ENCODE measurements at places on chromosomes 2 and 18.
A peak's percentile ranks its signal among the peaks of the same experiment; 100 is the strongest.

- DNase-seq, result no peak
Observed at GRCh38 chr2:100875516-100876230, 55.7 kb downstream of the NPAS2 start.

GRCh38 chr2:63853527-63854310, 12.0 kb downstream of the UGP2 start:
- no peak for DNase-seq

- no peak for DNase-seq
Observed at GRCh38 chr2:172937884-172938712, 137.5 kb upstream of the MAP3K20 start.

- DNase-seq, result no peak
Observed at GRCh38 chr2:167925758-167926157, 321.6 kb downstream of the STK39 start.

DNA sequence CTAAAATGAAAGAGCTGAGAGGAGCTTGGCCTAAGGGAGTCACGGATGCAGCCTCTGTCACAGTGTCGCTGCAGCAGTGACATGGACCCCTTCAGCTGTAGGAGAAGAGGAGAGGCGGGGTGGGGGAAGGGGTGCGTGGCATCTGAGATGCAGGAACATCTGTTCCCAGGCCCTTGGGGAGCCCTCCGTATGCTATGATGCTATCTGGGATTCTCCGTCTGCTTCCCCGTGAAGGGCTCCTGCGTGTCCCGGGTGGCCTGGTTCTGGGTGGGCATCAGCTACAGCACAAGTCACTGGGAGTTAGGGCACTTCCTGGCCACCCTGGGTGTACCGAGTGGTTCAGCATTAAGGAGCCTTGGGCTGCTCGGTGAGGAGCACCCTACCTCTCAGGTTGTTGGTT, 35.6 kb upstream of the B3GNT7 start:
- no peak for DNase-seq

DNA sequence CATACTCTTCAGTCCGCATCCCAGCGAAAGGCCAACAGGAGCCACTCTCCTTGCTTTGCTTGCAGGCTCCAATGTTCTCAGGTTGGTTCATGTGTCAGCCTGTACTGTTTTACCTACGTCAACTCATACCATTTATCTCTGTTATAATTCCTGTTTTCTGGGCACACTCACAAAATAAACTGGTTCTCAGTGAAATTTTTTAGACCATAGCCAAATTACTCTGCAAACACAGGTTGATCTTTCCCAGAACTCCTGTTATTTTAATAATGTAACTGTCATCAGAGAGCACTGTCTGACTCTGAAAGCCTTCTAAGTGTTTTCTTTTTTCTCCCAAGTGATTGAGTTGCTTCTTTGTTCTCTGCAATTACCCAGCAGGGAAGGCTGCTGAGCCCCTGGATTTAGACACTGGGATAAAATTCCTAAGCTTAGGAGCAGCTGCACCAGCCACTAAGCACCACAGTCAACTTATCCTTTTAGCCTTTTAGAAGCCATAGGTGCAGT, 111.6 kb upstream of the PIEZO2 start:
- no peak for DNase-seq

DNA sequence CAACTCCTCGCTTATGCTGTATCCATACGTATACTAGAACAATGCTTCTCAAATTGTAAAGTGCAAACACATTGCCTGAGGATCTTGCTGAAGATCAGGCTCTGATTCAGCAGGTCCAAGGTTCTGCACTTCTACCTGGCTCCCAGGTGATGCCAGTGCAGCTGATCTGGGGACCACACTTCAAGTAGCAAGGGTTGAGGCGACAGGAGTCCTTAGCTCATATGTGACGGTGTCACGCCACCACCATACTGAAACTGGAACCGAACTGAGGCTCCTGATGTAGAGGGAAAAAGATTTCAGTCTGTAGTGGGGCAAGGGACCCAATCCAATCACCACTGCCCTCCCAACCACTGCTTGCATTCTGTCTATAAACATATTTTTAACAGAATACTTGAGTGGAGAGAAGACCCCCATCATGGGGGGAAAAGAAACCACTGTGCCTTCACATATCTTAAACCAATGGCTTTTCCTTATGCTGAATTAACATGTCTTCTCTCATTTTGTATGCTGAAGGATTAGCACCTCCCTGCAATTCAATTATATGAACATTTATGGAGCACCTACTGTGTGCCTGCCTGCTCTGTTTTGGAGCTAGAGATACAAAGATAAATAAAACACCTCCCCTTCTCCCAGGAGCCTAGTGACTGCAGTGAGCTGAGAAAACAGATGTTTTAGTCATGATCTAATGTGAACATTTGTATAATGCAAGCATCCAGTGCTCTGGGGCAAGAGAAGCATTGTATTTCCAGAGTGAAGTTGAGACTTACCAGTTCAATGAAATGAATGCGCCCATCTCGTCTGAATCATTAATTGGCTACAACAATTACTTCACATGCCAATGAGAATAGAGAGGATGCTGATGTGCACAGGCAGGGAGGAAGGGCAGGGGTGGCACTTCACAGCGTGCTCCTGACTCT, 6.6 kb upstream of the ASAP2 start:
- no peak for DNase-seq

- peak; percentile 44 for DNase-seq
Observed at GRCh38 chr2:88350331-88351248, 101.9 kb downstream of the FOXI3 start.

DNA sequence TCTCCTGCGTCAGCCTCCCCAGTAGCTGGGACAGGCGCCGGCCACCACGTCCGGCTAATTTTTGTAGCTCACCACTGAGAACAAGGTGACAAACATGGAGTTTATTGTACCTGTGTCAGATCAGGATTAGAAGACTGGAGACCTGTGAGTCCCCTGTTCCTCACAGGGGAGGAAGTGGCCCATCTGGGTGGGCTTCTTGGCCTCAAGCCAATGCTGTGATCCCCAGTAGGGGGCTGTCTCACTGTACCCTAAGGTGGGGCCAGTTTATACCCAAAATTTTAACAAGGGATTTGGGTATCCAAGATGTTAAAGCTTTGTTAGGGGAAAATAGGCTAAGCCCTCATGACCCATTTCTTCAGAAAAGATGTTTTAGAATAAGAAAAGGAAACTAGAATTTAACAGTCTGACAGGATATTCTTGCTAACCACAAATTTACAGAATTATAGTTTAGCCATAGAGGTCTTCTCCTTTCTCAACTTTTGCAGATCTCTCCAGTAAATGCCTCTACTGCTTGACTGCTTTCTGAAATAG, 16.3 kb downstream of the PCBP1 start:
- no peak for DNase-seq

GRCh38 chr18:60471652-60472051, 99.1 kb upstream of the MC4R start:
- DNase-seq, result no peak

GRCh38 chr2:213216461-213216860, 65.0 kb upstream of the IKZF2 start:
- DNase-seq, result no peak

DNA sequence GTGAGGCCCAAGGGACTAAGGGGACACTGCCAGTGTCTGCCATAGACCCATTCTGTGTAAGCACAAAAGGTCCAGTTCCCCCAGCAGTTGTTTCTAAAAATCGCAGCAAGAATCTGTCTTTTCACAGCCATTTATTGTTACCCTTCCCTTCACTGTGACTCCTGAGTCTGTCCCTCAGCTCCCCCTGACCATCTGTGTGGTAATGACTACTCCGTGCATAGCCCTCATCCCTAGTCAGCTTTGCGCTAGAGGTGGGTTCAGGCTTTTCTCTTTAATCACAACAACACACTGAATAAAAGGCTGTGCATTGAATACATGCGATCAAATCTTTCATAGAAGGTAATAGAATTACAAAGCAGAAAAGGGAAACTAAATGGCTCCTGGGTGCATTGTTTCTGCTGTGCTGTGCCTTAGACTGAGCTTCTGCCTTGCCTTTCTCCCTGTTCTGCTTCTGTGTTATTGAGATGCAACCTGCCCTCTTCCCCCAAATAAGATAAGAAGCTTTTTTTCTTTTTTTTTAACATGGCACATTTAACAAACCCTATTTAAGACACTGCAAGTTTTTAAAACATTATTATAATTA, 836.0 kb upstream of the CDH2 start:
- no peak for DNase-seq

DNA sequence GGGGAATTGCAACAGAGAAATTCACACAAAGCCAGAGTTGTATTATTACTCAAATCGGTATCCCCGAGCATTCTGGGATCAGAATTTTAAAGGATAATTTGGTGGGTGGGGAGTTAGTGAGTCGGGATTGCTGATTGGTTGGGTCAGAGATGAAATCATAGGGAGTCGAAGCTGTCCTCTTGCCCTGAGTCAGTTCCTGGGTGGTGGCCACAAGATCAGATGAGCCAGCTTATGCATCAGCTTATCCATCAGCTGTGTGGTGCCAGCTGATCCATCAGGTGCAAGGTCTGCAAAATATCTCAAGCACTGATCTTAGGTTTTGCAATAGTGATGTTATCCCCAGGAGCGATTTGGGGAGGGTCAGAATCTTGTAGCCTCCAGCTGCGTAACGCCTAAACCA, 34.3 kb upstream of the ITM2C start:
- no peak for DNase-seq

DNA sequence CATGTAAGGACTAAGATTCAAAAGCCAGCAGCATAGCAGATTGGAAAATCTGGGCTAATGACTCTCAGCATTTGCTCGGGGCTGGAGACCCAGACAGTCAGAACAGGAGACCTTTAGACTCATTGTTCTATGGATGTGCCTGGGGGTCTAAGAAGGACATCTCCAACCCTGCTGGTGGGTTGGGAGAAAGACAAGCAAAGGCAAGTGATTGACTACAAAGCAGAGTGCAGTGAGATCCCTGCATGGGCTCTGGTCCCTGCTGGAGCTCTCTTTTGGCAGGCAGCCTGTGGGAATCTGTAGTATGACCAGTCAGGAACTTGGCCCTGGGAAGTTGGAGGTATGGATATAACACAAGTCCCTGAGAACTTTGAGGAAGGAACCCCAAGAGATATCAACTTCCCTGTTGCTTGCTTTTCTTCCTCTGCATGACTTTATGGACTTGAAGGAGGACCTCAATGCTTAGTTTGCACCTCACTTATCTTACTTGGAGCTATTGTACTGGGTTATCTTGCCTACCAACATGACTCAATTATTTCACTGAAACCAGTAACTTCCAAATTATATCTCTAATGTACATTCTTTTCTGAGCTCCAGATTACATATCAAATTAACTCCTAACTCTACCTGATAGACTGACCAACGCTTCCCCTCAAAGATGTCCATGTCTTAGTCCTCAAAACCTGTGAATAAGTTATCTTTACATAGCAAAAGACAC, 236.0 kb downstream of the CYRIA start:
- peak; percentile 62 for DNase-seq

DNA sequence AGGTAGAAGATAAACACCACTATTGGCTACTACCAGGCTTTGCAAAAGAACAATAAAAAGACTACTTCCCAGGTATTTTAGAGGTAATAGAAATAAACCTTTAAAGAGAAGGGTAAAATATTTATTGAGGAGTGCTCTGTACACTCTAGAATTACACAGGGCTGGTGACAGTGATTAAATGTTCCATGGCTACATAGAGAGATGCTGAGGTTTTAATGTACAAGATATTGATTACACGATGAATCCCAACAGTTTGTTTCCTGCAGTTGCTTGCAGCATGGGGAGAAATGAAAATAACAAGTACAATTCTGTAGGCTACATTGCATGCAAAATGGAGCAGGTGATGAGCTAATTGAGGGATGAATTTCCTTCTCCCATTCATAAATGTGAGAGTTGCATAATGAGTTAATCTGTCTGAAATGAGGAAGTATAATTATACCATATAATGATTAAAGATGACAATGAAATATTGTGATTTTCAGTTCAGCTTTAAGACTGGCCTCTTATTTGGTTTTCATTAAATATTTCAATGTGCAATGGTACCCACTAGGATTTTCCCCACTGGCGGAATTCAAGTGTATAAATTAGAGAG, 266.1 kb downstream of the SOCS6 start:
- DNase-seq, result no peak

DNA sequence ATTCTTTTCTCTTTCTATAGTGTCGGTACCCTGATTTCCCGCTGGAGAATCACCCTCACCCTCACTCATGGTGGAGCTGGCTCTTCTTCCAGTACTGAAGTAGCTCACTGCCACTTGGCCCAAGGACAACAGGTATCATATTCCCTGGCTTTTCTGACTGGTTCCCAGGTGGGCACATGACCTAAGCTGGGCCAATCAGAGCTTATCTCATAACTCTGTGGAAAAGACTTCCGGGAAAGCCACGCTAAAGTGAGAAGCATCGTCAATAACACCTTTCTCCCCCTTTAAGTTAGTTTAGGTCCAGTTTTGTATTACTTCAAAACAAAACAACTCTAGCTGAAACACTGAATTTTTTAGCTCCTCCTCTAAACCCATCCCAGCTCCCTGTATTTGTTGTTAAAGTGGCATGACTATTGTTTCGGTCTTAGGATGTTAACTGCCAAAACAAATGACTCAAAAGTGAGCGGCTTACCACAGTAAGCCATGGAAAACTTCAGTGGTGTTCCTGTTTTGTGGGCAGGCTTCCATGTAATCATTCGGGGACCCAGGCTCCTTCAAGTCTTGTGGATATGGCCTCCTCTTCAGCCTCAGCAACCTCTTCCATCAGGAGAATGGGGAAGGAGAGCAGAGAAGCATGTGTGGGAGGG, 137.4 kb upstream of the DLX2 start:
- DNase-seq, result no peak

- no peak for DNase-seq
Observed at GRCh38 chr2:142782942-142783443, 94.5 kb upstream of the KYNU start.

DNA sequence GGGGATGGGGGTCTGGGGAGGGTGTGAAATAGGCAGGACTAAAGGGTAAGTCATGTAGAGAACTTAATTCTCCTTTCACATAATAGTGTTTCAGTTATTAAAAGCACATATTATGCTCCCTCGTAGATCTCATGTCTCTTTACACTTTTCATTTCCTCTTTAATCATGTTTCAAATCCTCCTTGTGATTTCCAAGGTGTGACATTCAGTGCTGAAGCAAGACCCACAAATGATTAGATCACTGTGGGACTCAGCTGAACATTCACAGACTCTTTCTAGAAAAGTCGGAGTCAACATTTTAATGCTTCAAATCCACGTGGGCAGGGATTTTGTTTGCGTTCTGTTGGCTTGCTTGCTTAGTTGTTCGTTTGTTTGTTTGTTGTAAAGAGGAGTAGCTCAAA, 34.7 kb upstream of the CALCRL start:
- DNase-seq, result no peak

DNA sequence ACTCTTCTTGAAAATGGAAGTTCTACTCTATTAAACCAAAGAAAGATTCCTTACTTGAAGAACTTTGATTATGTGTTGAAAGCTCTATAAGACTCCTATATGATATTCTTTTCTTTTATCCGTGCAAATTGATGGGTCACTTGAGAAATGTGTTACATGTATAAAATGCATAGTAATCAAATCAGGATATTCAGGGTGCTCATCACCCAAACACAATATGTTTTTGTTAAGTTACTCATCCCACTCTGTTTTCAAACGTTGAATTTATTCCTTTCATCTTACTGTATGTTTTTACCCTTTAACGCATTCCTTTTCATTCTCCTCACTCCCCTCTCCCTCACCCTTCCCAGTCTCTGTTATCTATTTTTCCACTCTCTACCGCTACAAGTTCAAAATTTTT, 305.5 kb upstream of the KYNU start:
- no peak for DNase-seq

- DNase-seq, result no peak
Observed at GRCh38 chr18:58609536-58609993, 19.3 kb downstream of the ALPK2 start.
